ENCODE measurements at places on chromosomes 4 and X.

GRCh38 chr4:115489279-115489678 is 375.9 kb upstream of the NDST4 start:
- DNase-seq: no peak

DNA sequence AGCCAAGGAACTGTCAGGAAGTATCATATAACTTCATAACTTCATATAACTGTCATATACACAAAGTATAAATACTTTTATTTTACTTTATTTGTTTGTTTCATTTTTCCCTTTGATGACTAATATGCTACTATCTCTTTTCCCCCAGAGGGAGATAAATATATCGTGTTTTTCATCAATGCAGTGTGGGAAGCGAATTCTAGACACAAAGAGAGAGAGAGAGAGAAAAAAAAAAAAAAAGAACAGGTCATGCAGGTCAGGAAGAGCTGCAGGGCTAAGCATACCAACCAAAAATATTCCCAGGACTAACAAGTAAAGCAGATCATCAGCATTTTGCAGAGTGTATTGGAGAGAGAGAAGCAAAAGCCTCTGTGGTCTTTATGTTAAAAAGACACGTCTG is 1849.2 kb downstream of the STIM2 start:
- no peak for DNase-seq

- DNase-seq: peak; percentile 83
Measured at GRCh38 chr4:104491481-104492182, 3.1 kb downstream of the CXXC4 start.

- no peak for DNase-seq
Measured at GRCh38 chr4:125649452-125649851, 334.7 kb downstream of the FAT4 start.

DNA sequence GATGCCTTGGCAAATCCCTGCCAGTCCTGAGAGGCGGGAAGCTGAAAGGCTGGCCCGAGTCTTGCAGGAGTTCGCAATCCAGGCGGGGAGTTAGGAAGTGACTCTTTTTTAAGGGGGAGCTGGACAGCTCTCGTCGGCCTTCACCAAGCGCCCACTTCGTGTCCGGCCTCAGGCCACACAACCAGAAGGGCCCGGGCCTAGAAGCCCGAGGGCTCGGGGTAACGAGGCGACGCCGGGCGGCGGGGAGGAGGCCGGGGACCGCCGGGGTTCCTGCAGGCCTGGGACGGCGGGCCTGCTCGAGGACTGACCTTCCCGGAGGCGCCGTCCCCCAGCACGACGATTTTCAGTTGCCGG is 395 bp downstream of the RAB28 start:
- DNase-seq: peak; percentile 86

- DNase-seq: peak; percentile 7
Measured at GRCh38 chrX:20383477-20383876, 116.8 kb upstream of the RPS6KA3 start.

DNA sequence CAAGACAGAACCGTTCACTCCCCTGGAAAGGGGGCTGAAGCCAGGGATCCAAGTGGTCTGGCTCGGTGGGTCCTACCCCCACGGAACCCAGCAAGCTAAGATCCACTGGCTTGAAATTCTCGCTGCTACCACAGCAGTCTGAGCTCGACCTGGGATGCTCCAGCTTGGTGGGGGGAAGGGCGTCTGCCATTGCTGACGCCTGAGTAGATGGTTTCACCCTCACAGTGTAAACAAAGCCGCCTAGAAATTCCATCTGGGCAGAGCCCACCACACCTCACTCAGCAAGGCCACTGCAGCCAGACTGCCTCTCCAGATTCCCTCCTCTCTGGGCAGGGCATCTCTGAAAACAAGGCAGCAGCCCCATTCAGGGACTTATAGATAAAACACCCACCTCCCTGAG is 13.4 kb upstream of the PBDC1 start:
- no peak for DNase-seq

- no peak for DNase-seq
Measured at GRCh38 chr4:186749611-186750281, 26.1 kb upstream of the FAT1 start.

GRCh38 chrX:7552760-7553159 is 290.2 kb upstream of the VCX start:
- DNase-seq: no peak

DNA sequence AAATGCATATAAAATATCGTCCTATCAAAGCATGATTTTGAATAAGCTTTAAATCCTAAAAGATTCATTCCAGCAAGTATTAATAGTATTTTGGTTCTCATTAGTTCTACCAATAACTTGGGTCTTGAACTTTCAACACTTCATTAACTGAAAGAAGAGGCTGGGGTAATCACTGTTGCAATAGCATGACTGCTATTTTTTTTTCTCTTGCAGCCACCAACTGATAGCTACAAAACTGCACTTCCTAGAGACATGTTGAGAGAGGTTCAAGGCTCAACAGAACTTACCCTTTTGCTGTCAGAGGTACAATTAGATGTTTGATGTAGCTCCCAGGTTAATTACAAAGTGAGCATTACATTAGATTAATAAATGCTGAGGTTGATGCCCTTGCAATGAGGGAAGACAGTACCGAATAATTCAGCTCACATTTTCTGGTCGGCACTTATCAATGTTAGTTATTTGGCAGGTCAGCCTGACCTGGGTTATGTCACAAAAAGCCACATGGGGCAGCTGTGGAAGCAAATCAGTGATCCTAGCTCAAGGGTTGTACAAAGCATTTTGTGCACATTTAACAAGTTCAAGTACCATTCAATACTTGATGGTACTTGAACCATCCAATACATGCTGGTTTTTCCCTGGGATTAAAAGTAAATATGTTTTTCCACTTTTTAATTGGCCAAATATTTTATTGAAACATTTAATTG is 29.9 kb upstream of the TET2 start:
- no peak for DNase-seq

DNA sequence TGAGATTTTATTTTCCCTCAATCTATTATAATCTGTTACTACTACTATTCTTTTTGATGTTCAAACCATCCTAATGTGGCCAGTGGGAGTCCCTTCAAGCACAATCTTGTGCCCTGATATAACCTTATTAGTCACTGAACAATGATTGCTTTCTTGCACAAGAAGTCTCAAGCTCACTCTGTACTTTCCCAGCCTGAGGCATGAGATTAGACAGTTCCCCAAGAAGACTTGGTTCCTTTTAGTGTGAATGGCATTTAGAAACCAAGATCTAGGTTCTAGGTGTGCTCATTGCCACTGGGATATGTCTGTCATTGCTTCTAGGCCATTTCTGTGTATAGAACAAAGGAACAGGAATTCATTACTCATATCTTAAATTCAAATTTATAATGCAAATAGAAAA is 28.0 kb upstream of the RBM41 start:
- no peak for DNase-seq

Data from eye (tissue), 1 donor.